HCT116 (cell line): ENCODE measurements at places on chromosomes 5 and 9.

DNA sequence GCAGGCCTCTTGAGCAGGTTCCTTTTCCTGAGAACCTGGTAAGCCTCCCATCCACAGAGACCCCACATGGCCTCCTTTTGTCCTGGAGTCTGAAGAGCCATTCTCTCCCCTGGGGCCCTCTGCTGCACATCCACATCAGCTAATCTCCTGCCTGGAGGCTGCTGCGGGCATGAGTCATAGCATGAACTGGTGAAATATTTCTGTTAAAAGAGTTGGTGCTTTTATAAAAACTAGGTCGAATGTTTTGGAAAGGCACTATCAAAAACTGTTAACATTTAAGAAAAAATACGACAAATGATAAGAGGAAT lies 399.4 kb downstream of the CTNND2 start:
- no peak for DNase-seq

- DNase-seq, result no peak
Observed at GRCh38 chr9:137147793-137148160, 8.8 kb downstream of the GRIN1 start.

DNA sequence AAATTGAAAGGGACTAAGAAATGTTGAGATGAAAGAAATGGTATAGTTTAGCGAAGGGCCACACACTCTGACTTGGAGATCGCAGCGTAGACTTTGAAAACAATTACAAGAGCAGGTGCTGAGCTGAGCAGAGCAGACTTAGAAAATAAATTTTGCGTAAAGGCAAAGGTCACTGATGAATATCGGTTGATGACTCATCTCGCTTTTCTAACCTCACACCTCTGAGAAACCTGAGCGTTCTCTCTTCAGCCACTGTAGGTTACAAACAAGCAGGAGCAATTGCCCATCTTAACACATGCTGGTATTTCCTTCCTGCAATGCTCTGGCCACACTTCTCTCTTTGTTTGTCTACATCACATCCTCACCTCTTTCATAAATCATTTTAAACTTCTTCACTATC lies 190.6 kb upstream of the C9orf72 start:
- no peak for DNase-seq

DNA sequence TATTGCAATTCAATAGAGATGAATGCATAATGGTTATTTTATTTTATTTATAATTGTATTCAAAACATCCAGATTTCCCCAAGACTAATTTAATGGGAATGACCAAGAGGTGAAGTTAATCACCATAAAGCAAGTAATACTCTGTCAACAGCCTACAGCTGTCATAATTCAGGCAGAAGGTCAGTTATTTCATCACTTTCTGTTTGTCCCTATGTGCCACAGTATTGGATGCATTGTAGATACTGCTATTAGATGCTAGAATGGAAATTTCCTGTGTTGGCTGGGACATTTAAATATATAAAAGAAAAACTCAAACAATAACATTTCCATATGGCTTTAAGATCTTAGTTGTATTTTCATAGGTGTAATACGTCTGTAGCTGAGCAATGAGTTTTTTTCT lies 56.7 kb upstream of the MINAR2 start:
- no peak for DNase-seq

DNA sequence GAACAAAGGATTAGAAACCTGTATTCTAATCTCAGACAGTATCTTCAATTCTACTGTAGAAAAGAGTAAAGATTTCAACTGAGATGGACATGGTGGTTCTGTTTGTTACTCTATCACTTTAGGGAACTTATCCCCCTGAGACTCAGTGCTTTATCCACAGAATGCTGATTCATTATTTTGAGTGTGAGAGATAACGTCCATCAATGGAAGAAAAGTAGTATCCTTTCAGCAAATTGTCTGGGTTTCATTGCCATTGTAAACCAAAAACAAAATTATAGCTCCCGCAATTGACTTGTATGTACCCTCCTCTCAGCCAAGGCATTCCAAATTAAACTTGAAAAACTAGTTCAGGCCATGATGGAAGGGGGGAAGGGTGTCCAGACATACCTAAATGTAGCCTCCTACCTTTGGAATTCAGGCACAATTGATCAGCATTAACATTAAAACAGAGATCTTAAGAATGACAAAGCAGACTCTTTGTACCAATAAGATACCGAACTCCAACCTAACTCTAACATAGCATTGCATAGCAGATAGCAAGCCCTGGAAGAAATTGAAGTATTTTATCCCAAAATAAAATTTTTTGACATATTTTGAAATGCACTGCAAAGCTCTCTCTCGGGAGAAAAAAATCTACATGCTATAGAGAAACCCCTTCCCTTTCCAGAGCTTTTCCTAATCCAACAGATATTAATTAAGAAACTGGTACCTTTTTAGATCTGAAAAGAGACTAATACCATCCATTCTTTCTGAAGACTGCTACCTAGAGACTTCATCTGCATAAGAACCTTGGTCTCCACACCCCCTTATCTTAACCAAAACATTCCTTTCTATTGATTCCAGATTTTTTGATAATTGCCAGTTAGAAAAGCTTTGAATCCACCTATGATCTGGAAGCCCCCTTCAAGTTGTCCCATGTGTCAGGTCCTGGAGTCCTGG lies 1055.7 kb downstream of the PTPRD start:
- no peak for DNase-seq

GRCh38 chr9:88954066-88954465 lies 37.2 kb upstream of the S1PR3 start:
- no peak for DNase-seq

DNA sequence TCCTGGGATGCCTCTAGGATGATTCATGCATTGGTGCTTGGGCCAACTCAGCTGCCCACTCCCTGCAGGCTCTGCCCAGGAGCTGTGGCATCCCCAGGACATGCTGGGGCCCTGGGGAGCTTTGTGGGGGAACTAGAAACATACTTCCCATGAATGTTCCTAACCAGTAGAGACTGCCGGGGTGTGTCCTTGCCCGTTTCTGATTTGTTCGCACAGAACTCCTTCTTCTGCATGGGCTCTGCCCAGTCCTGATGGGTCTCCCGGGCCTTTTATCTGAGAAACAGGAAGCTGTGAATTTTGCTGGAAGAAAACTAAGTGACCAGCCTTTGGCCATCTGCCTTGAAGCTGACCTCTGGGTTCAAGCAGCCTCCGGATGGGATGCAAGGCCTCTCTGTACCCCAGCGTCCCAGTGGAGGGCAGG lies 71.6 kb upstream of the RNU6ATAC start:
- DNase-seq, result no peak

GRCh38 chr9:8648271-8648845 lies 848.8 kb upstream of the DMAC1 start:
- no peak for DNase-seq
